Adipocyte (in vitro differentiated cells): ENCODE measurements at places on chromosomes 3 and 15.

DNA sequence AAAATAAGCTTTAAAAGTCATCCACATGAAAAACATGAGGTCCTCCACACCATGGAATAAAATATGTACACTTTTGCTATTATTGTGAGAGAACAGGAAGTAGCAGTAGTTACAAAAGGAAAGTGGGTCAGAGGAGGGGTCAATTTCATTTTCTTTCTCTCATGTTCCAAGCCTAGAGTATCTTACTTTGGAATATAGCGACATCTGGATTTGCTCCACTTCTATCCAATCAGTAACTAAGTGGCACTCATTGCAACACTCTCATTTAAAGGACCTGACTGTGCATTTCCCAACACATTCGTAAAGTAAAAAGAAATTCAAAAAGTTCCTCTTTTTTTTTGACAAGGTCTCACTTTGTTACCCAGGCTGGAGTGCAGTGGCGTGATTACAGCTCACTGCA lies 637.3 kb downstream of the TUSC7 start:
- DNase-seq = no peak

DNA sequence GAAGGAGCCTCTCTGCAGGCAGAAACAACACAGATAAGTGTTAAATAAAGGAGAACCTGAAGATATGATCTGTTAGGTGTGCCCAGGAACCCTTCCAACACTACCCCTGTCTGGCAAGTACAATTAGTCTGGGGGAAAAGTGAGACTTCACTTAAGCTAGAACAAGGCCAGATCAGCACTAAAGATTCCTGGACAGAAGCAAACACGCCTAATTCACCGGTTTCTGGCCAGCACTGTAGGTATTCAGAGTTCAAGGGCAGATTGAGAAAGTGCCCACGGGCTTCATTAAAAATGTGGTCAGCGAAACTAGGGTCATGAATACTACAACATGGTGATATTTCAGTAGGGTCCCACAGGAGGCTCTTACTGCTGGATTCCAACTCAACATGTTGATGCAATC lies 28.6 kb upstream of the OR5K1 start:
- DNase-seq = no peak

DNA sequence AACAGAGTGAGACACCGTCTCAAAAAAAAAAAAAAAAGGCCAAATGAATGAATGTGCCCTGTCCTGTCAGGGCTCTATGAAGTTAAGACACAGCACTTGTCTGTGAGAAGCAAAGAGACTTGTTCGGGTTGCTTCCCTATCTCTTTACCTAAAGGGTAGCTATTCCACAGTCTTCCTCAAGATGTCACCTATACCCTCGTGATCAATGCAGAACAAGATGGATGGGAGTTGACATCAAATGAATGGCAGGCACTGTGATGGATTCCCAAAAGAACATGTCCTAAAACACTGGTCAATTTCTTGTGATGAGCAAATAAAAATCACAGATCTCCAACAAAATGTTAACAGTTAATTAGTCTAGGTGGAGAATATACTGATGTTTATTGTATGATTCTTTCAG lies 9.5 kb downstream of the TADA3 start:
- DNase-seq = no peak

DNA sequence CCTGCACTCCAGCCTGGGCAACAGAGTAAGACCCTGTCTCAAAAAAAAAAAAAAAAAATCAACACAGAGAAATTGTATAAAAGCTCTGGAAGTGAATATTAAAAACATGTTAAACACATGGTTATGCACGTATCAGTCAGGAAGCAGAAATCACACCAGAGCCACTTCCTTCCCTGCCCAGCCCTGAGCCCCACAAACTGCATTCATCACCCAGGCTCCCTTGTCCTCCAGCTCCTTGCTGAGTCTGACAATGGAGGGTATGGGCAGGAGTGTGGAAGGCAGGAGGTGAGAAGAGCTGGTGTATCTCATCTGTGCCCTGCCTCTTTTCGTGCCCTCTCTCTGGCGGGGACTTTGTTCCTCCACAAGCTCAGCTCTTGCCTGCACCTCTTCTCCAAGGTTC lies 12.1 kb upstream of the LOXL1 start:
- DNase-seq = no peak

DNA sequence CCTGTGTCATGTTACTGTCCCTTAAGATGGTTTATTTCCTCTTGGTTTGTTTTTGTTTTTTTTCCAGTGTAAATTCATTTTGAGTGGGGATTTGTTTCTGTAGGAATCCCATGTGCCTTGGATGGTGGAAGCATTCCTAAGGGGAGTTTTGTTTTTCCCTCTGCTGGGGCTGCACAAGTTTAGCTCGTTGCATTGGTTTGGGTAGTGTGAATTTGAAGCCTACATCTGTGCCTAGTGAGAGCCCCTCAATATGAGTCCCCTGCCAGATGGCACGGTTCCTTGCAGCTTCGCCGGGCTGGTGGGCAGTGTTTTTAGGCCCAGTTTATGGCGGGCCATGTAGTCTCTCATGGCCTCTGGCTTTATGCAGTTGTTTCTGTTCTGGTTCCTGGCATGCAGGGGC lies 17.7 kb downstream of the ARID3B start:
- no peak for DNase-seq

DNA sequence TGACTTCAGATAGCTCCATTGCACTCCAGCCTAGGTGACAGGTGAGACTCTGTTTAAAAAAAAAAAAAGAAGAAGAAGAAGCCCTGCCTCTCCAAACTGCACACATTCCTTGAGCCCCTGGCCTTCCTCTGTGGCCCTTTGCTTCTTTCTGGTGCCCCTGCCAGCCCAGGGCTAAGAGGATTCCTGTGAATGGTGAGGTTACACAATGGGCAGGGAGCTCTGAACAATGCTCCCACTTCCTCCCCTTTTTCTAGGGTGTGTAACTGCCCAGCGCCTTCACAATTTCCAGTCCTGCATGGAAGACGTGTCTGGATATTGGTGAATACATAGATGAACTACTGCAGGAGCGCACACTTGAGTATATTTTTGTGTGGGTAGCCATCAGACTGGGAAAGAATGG lies 3.6 kb upstream of the AMOTL2 start:
- no peak for DNase-seq

GRCh38 chr3:30924763-30925162 lies 30.3 kb upstream of the GADL1 start:
- peak; percentile 51 for DNase-seq

DNA sequence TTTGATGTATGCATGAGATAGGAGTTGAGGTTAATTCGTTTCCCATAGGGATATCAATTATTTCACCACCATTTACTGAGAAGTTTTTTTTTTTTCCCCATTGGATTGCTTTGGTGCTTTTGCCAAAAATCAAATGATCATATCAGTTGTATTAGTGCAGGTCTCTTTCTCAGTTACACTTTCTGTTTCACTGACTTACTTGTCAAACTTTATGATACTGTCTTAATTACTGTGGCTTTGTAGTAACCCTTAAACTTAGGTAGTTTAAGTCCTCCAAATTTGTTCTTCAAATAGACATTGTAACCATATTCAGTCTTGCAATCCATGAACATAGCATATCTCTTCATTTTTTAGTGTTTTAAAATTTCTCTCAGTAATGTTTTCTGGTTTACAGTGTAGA lies 259.9 kb upstream of the SLCO3A1 start:
- no peak for DNase-seq

- no peak for DNase-seq
These were observed 47.2 kb downstream of the TTC23 start for GRCh38 chr15:99202176-99202552.

GRCh38 chr3:164320962-164321361 lies 757.3 kb downstream of the SI start:
- DNase-seq = no peak

DNA sequence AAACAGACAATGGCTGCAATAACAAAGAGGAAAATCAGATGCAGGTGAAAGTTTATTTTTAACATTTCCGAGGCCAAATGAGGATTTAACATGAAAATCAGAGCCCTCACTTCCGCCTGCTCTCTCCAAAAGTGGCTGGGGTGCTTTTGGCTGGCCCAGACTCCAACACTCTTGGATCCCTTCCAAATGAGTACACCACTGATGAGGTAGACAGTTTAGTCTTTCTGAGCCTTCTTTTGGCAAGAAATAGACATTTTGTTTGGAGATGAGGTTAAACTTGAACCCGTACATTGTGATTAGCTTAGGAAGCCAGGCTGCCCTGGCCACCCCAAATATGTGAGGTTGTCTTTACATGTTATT lies 51.0 kb upstream of the TRA2B start:
- no peak for DNase-seq
